EH (cell line): ENCODE measurements at places on chromosomes 12 and 14.
A peak's percentile ranks its signal among the peaks of the same experiment; 100 is the strongest.

- no peak for DNase-seq
These were observed 21.5 kb downstream of the EP400 start for GRCh38 chr12:131971226-131971625.

DNA sequence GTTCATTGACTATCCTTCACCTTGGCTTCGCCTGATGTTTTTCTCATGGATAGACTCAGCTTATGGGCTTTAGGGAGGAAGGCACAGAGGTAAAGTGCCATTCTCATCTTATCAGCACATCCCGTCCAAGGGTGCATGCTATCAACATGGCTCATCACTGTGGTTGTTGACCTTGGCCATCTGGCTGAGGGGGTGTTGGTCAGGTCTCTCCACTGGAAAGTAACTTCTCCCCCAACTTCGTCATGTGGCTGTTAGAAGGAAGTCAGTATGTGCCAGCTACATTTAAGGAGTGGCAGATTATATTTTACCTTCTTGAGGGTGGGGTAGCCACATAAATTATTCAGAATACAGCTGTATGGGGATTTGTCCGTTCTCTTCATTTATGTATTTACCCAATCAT is 68.9 kb downstream of the EML1 start:
- peak; percentile 63 for DNase-seq

GRCh38 chr12:11718768-11719253 is 69.3 kb downstream of the ETV6 start:
- peak; percentile 84 for DNase-seq

DNA sequence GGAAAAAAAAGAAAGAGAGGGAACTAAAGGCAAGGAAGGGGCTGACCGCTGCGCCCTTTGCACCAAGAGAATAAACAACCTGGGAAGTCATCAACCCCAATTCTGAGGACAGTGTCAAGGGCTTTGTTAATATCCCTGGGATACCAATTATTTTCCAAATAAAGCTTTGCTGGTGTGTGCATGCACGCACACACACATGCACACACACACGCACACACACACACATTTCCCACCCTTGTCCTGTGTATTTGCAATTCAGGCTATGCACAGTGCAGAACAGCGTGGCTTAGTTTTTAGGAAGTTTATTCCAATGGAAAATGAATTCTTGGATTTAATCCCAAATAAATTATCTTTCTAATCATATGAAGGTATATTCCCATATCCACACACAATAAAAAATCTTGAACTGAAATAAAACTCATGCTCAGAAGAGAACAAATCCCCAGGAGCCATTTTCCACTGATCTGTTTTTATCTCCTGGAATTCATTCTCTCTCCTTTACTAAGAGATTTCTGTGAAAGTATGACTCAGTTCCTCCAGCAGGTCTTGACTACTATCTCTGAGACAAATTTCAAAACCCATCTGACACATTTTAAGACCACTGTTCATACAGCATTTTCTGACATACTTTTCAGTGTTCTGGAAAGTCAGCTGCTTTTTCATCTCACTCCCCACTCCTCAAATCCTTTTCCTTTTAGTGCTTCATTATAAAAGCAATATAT is 334.4 kb upstream of the ATP2B1 start:
- DNase-seq: peak; percentile 69

- DNase-seq: no peak
These were observed 476.9 kb upstream of the PRICKLE1 start for GRCh38 chr12:43066471-43066870.
